ENCODE measurements at places on chromosomes 1 and 21. TPM values are rescaled to one million over a fixed set of nuclear protein-coding genes. Genes with fewer than 3 reads are reported as not detected.

GRCh38 chr1:181061891-181062835, 26.3 kb upstream of the IER5 start:
- no peak for DNase-seq

DNA sequence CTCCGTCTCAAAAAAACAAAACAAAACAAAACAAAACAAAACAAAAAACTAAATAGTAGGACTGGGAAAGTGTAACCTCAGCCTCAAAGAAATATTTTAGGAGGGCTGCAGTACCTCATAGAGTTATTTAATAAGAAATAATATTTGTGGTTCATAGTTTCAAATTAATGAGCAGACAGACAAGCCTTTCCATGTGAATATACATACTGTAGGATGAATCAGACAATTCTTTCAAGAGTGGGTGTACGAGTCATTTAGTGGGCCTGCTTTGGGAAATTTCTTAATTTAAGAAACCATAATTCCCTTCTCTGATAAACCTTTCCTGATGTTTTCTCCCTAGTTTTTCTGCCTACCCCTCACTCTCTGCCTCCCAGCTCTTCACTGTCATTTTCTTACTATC, 52.5 kb downstream of the CDC14A start:
- no peak for DNase-seq

ANKRD34A gene
- polyA plus RNA-seq = 0.79 TPM

GRCh38 chr1:97895278-97895677, 25.6 kb downstream of the DPYD start:
- no peak for DNase-seq

PLD5 gene
- polyA plus RNA-seq = 0.36 TPM

- DNase-seq = no peak
These were observed 300.3 kb downstream of the GRIK1 start for GRCh38 chr21:29639366-29640079.

SYPL2 gene
- polyA plus RNA-seq = 0.60 TPM

- no peak for DNase-seq
These were observed 72.6 kb downstream of the DDR2 start for GRCh38 chr1:162704673-162705424.

EFCAB14 gene
- polyA plus RNA-seq = 82.2 TPM

DNA sequence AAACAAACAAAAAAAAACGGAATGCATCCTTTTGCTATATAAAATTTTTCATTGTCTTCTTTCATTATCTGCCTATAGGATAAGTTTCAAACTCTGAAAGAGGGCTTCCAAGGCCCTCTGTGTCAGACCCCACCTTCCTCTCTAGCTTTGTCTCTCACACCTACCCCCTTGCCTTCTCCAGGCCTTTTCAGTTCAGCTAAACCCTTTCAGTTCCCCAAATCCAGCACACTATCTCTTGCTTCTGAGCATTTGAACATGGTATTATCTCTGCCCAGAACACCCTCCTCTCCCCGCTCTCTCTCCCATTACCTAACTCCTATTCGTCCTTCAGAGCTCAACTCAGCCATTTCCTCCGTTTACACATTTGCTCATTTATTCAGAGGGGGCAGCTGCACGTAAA, 35.7 kb downstream of the C1orf216 start:
- no peak for DNase-seq

ETV3L gene
- polyA plus RNA-seq = not detected

RNF207 gene
- polyA plus RNA-seq = 44.5 TPM

- DNase-seq = no peak
These were observed 41.3 kb upstream of the DHCR24 start for GRCh38 chr1:54928327-54928726.
